Suprapubic skin (tissue), 4 donors: ENCODE measurements at places on chromosomes 3 and 15. TPM values are rescaled to one million over a fixed set of nuclear protein-coding genes. Genes with fewer than 3 reads are reported as not detected.

BUB1B gene
- total RNA-seq: 6.8 TPM

GPR149 gene
- total RNA-seq: not detected

DGKG gene
- 1.8 TPM for total RNA-seq

SERPINI2 gene
- not detected for total RNA-seq

GOLGA6B gene
- not detected for total RNA-seq

C15orf62 gene
- total RNA-seq: 24.0 TPM

GPR156 gene
- 0.29 TPM for total RNA-seq

UCN2 gene
- total RNA-seq: 10.1 TPM

DAZL gene
- total RNA-seq: not detected

HYAL1 gene
- total RNA-seq: 31.0 TPM

- DNase-seq: no peak
Measured at GRCh38 chr3:110420158-110420641, 651.4 kb upstream of the NECTIN3 start.

DNA sequence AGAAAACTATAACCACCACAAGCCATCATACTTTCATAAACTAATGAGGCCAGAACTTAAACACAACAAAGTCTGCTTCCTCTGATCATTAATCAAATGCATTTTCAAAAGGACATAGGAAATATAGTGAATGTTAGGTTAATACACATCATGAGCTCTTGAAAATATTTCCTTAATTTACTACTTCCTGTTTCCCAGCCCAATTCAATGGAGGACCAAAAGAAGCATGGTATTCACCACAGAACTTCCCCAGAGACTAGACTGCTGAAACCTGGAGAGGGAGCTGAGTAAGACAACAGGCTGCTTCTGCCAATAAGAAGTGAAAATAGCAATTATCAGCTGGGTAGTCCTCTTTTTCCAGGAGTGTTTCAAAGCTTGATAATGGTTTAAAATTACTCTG is 250.3 kb downstream of the ULK4 start:
- no peak for DNase-seq

DNA sequence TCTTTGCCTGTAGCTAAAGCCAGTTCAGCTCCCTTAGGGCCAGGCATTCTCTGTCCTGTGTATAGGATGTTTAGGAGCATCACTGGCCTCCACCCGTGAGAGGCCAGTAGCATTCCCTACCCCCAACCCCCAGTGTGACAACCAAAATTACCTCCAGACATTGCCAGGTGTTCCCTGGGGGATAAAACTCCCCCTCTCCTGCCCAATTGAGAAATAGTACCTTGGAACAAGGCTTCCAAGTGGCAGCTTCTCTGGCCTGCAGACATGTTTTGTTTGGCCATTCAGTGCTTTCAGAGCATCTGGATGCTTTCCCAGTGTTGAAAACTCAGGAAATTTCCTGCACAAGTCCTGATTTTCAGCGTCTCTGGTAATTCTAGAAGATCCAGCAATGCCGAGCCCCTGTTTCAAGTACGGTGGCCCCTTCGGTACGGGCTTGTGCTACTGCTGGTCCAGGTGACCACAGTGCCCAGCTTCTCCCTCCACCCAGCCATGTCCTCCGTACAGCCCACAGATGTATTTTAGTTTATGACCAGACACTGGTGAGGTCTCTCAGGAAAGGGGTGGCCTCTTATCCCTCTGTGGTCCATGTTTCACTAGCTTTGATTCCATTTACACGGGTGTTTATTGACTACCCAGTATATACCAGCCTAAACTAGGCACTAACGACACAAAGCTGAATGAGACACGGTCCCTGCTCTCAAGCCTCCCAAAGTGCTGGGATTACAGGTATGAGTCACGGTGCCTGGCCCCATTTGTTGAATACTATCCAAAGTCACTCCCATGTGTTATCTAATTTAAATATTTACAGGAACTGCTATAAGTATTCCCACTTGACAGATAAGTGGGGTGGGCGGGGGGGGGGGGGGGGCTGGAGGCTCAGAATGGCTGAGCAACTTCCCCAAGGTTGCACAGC is 125.4 kb upstream of the RAD18 start:
- no peak for DNase-seq

- no peak for DNase-seq
Measured at GRCh38 chr3:191795196-191795595, 334.2 kb downstream of the PYDC2 start.

DNA sequence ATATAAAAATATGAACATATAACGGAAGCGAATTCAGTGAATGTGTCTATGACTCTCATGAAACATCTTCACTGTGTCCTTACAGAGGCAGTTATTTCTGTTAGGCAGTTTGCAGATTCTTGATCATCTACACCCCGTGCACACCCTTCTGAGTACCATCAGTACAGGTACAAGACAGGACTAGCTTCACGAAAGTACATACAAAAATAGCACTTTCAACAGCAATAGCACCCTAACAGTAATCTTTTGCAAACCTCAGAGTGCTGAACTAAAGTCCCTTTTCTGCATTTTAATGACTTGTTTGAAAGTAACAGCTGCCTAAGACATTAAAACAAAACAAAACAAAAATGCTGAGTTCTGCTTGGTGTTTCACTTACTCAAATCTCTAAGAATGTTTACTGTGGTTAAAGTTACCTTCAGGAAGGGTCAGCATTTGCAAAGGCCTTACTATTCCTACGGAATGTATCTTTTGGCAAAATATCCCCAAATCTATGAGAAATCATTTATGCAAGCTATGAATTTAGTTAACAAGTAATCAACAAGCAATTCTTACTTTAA is 104.1 kb downstream of the CNTN3 start:
- DNase-seq: no peak

- DNase-seq: no peak
Measured at GRCh38 chr3:41026394-41027177, 172.7 kb upstream of the CTNNB1 start.

- DNase-seq: no peak
Measured at GRCh38 chr15:36024031-36024688, 478.2 kb upstream of the DPH6 start.

- no peak for DNase-seq
Measured at GRCh38 chr3:71565316-71565715, 18.2 kb downstream of the FOXP1 start.

GRCh38 chr15:93048426-93048721 is 40.6 kb downstream of the RGMA start:
- no peak for DNase-seq

- DNase-seq: no peak
Measured at GRCh38 chr15:52186651-52187486, 4.3 kb downstream of the GNB5 start.

GRCh38 chr3:30186741-30187219 is 419.6 kb upstream of the TGFBR2 start:
- no peak for DNase-seq

DNA sequence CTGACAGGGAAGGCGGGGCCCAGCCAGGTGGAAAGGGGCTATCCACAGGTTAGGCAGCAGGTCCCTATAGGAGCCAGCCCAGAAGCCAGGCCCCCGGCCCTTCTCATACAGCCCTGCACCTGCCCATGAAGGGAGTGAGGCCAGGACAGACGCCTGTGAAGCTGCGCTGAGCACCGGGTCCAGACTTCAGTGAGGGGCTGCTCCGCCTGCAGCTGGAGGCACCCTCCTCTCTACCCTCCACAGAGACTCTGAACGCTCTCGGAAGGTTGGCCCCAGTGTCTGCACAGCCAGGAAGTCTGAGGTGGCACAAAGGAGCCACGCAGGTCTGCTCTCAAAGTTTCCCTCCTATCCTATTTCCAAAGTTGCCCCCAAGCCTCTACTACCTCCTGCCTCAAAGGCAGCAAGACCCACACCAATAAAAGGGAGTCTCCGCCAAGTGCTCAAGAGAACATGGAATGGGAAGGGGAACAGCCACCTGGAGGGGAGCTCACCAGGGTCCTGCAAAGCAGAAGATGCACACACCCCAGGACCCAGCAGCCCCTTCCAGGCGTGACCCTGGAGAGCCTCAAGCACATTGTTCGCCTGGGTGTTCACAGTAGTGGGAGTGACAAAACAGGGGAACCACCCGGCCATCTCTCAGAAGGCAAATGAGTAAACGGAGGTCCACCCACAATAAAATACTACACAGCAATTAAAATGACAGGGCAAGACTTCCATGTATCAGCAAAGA is 19.5 kb downstream of the XXYLT1 start:
- DNase-seq: no peak

GRCh38 chr3:10440684-10441083 is 64.7 kb downstream of the ATP2B2 start:
- DNase-seq: no peak

DNA sequence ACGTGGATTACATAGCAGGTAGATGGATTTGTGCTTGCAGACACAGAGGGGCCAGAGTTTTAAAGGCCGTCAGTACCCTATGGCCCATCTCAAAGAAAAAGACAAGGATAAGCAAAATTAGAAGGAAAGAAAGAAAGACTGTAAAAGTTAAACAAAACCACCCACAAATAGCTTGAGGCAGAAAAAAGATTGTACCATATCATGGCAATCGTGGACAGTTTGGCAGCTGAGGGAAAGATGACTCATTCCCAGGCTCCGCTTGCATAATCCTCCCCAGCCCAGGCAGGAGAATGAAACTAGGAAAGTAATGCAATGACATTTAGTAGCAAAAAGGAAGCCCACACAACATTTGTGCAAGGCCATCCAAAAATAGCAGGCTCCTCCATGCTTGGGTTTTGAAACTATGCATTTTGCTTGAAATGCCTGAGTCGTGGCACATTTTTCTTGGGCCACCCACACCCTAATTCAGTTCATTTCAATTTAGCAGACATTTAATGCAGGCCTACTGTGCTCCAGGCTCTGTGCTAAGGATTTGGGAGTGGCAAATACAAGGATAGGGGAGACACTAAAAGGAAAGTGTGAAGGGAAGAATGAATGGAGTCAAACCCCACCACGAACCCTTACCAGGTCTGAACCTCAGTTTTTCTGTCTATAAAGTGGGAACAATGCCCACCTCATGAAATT is 40.9 kb upstream of the SMAD3 start:
- peak; percentile 89 for DNase-seq

- no peak for DNase-seq
Measured at GRCh38 chr3:192435241-192435640, 292.1 kb downstream of the FGF12 start.

DNA sequence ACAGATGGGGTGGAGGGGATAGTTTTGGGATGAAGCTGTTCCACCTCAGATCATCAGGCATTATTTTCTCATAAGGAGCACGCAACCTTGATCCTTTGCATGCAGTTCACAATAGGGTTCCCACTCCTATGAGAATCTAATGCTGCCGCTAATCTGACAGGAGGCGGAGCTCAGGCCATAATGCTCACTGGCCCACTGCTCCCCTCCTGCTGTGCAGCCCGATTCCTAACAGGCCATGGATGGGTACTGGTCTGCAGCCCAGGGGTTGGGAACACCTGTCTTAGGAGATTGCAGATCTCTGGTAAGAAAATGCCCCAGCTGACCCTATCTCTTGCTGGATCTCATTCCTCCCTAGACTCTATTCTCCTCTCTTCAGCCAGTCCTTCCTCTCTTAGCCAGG is 6.8 kb downstream of the CSTA start:
- DNase-seq: no peak

GRCh38 chr15:53522991-53523390 is 236.5 kb downstream of the WDR72 start:
- no peak for DNase-seq

- no peak for DNase-seq
Measured at GRCh38 chr3:141677701-141678100, 60.4 kb upstream of the RNF7 start.

DNA sequence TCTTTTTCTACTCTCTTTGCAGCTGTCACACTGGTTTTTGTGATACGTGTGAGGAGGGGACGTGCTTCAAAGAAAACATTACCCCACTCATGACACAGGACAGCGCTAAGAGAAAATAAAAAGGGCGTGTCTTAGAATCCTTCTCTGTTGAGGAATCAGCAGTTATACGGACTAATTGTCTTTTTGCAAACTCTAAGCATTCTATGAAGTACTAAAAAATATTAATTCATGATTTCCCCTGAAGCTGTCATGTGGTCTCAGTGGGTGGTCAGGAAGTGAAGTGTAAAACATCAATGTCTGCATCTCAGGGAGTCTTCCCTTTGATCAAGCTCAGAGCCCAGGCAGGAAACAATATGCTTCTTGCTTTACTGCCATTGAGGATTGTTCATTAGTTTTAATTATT is 117.5 kb upstream of the CRBN start:
- no peak for DNase-seq

GRCh38 chr3:125960456-125961288 is 8.3 kb upstream of the ROPN1B start:
- no peak for DNase-seq

- no peak for DNase-seq
Measured at GRCh38 chr3:68986496-68987208, 26.8 kb downstream of the EOGT start.

- no peak for DNase-seq
Measured at GRCh38 chr3:182626484-182627467, 166.5 kb upstream of the ATP11B start.

- DNase-seq: no peak
Measured at GRCh38 chr3:29643034-29643425, 362.2 kb downstream of the RBMS3 start.

- no peak for DNase-seq
Measured at GRCh38 chr3:101780661-101781060, 1.6 kb downstream of the NXPE3 start.

DNA sequence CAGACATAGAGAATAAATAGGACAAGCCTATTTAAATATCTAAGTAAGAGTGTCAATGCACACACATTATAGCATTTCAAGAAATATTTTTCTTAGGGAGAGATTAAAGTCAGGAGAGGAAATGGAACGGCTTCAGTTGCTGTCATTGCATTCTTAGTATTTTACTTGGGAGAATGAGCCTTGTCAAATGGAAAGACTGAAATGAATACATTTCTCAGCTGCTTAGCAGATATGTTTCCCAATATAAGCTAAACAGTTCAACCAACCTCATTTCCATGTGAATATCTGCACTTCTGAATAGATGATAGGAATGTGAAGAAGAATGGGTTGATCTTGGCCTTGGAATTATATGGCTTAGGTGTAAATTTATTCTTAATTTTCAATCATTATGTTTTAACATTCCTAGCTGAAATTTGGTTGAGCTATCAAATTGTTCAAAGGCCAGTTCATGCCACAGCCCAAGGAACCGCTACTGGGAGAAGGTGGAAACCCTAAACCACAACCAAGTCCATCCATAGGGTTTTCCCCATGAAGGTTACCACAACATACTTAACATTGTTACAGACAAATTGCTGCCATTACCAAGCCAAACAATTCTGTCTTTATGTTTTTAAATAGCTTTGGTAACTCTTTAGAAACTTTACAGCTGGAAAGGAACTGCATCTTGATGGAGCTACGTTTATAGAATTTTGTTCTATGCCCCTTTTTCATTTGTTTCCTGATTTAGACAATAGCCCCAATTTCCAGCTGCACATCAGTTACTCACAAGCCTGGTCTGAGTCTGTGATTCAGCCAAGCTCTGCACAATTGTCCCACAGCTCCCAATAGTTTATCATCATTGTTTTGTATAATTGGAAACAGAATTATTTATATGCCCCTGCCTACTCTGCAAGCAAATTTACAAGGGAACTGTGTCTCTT is 459.6 kb downstream of the MECOM start:
- DNase-seq: no peak
